ENCODE measurements at places on chromosomes 3 and 15. TPM values are rescaled to one million over a fixed set of nuclear protein-coding genes. Genes with fewer than 3 reads are reported as not detected.

The GOLGA8S gene
- total RNA-seq = 0.07 TPM

The GPR87 gene
- total RNA-seq = 1.2 TPM

The SLC27A2 gene
- 16.6 TPM for total RNA-seq

The HRH1 gene
- 0.42 TPM for total RNA-seq

The GAP43 gene
- not detected for total RNA-seq

The PTPRG gene
- total RNA-seq = not detected

The FAM107A gene
- total RNA-seq = not detected

The NOX5 gene
- total RNA-seq = not detected

The DZIP1L gene
- total RNA-seq = not detected

The TPRG1 gene
- total RNA-seq = 28.6 TPM

The ADAMTS7 gene
- total RNA-seq = 0.07 TPM

The MUC20 gene
- 0.95 TPM for total RNA-seq

DNA sequence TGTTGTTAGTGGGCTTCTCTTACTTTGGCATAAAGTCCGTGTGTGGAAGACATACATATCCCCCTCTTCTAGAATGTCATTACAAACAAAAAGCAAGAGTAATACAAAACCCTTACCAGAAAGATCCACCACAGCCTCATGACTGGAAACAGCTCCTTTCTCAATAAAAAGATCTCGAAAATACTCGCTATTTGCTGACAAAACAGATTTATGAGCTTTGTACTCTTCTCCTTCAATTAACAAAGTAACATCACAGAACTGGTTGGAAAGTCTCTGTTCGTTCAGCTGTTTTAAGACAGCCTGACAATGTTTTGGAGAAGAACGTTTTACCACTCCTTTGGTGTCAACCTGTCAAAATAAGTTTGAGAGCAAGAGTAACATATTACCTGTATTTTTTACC, 5.9 kb downstream of the ZBTB11 start:
- H3K36me3 ChIP-seq = no peaks in the 10 kb centered on the region
- H3K27me3 ChIP-seq = no peaks in the 10 kb centered on the region
- no peak overlapping the region for H3K4me3 ChIP-seq
- no peak overlapping the region for H3K27ac ChIP-seq

DNA sequence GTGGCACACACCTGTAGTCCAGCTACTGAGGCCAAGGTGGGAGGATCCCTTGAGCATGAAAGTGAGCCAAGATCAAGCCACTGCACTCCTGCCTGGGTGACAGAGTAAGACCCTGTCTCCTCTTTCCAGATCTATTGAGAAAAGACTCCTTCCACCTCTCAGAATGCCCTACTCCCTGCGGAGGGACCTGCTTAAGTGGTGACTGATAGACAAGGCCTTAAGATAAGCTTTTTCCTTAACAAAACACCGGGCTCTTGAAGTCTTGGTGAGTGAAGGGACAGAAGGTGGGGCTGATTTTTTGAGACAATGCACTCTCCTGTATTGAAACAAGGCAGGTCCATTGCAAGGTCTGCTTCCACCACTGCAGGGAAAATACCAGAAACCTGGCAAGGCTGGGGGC, 338.4 kb upstream of the FRG2C start:
- no peak for DNase-seq
- H3K4me1 ChIP-seq = no peaks in the 10 kb centered on the region
- H3K4me3 ChIP-seq = no peak overlapping the region
- H3K27ac ChIP-seq = no peak overlapping the region

- H3K4me3 ChIP-seq = no peak overlapping the region
- no peak for DNase-seq
- H3K27me3 ChIP-seq = no peaks in the 10 kb centered on the region
- no peak overlapping the region for H3K27ac ChIP-seq
- no peaks in the 10 kb centered on the region for H3K36me3 ChIP-seq
- no peaks in the 10 kb centered on the region for H3K4me1 ChIP-seq
These were observed 847.8 kb downstream of the SI start for GRCh38 chr3:164230385-164231094.

GRCh38 chr3:178353006-178353694, 183.1 kb upstream of the KCNMB2 start:
- DNase-seq = no peak
- no peak overlapping the region for H3K4me3 ChIP-seq
- H3K27me3 ChIP-seq = no peaks in the 10 kb centered on the region
- no peaks in the 10 kb centered on the region for H3K36me3 ChIP-seq

DNA sequence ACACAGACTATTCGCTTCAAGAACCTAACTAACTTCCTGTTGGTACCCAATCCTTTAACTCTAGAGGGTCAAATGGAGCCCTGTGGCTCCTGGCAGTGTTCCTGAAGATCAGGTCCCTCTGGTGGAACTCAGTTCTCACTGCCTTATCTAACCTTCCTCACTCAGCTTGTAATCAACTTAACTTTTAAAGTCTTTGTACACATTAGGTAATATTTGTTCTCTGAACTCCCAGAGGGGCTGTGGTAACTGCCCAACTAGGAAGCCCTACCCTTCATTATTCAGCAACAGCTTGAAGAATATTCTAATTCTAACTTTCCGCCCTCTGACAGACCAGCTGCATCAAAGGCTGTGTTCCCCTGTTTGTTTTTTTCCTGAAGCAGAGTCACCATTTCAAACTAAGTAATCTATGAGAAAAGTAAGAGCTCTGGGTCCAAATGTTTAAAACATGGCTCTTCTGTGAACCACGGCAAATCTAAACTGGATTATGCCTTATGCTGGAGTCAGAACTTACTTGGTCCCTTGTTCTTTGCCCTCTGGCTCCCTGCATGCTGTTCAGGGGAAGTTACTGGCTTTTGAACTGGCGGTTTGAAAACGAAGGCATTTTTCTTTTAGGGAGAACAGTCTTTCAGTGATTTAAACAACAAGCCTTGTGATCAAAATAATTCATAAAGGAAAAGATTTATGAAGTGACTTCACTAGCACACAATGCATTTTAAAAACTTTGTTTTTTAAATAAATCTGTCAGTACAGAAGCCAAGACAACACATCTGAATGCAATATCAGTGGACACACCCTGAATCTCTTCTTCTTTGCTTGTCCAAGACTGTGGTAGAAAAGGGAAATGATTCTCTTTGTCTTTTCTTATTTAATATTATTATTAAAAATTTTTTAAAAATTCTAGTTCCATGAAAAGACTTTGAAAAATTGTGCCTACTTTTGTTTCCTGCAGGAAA, 365.6 kb downstream of the TIGIT start:
- DNase-seq = no peak
- H3K4me1 ChIP-seq = no peaks in the 10 kb centered on the region
- H3K36me3 ChIP-seq = no peaks in the 10 kb centered on the region
- H3K27ac ChIP-seq = no peak overlapping the region
- no peak overlapping the region for H3K4me3 ChIP-seq
- no peaks in the 10 kb centered on the region for H3K27me3 ChIP-seq

- H3K27me3 ChIP-seq = no peaks in the 10 kb centered on the region
- H3K36me3 ChIP-seq = no peaks in the 10 kb centered on the region
- H3K27ac ChIP-seq = no peak overlapping the region
- no peak overlapping the region for H3K4me3 ChIP-seq
These were observed 18.0 kb downstream of the APOD start for GRCh38 chr3:195565716-195566115.

DNA sequence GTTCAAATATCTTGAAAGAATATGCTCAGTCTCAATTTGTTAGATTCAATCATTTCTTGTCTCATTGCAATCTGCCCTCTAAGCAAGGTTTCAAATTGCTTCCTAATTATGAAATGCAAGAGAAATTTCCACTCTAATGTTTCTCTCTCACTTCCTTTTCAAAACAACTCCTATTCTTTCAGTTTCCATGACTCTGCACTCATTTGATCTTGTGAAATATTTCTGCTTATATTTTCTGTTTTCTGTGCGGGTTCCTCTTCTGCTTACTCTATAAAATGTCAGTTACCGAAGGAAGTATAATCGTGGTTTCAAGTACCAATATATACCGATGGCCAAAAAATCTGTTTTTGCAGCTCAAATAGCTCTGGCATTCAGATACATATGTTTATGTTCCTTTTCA, 521.9 kb upstream of the NAALADL2 start:
- H3K4me3 ChIP-seq = no peak overlapping the region
- no peaks in the 10 kb centered on the region for H3K27me3 ChIP-seq
- no peaks in the 10 kb centered on the region for H3K36me3 ChIP-seq
- H3K27ac ChIP-seq = no peak overlapping the region

DNA sequence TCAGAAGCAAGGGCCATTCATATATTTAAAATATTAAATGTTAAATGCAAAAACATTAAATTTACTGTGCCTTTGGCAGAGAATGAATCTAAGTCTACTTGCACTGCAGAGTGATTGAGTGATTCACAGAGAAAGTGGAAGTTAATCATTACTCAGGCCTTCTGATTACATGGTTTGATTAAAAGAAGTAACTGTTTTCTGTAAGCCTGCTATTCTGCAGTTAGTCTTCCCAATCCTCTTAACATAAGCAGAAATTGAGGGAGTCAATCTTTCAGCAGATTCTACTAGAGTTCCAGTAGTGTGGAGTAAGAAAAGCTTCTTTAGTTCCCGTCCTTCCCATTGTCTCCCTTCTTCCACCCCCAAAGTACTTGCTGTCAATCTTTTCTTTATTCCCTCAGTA, 1.5 kb downstream of the NLGN1 start:
- H3K4me3 ChIP-seq = no peak overlapping the region
- no peak overlapping the region for H3K27ac ChIP-seq
- H3K27me3 ChIP-seq = peaks cover 6% of the 10 kb centered on the region
- DNase-seq = no peak

DNA sequence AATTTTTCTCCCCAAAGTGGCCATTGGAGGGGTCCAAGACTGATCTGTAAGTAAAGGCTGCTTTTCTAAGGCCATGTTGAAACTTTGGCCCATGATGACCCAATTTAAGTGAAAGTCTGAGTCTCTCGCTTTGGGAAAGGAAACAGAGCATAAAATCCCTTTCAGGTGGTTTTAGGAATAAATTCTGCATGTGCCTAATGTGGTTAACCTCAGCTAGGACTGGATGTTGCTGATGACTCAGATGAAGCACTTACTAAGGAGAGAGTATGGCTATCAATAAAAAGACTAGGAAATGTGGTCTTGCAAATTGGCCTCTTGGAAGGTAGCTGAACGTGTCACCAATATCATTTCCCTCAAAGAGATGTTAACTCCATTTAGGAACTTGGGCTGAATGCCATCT, 458.5 kb downstream of the AGBL1 start:
- H3K27me3 ChIP-seq = no peaks in the 10 kb centered on the region
- H3K4me1 ChIP-seq = no peaks in the 10 kb centered on the region
- no peak for DNase-seq
- H3K36me3 ChIP-seq = no peaks in the 10 kb centered on the region
- no peak overlapping the region for H3K27ac ChIP-seq

DNA sequence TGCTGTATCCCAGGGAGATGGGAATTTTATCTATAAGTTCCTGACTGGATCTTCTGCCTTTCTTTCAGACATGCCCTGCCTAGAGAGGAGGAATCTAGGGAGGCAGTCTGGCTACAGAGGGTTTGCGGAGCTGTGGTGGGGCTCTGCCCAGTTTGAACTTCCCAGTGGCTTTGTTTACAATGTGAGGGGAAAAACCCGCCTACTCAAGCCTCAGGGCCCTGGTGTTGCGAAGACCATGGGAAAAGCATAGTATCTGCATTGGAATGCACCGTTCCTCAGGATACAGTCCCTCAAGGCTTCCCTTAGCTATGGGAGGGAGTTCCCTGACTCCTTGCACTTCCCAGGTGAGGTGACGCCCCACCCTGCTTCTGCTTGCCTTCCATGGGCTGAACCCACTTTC, 168.7 kb downstream of the TMEM108 start:
- no peak overlapping the region for H3K4me3 ChIP-seq
- no peaks in the 10 kb centered on the region for H3K4me1 ChIP-seq
- no peaks in the 10 kb centered on the region for H3K27me3 ChIP-seq
- no peak overlapping the region for H3K27ac ChIP-seq
- no peaks in the 10 kb centered on the region for H3K36me3 ChIP-seq

DNA sequence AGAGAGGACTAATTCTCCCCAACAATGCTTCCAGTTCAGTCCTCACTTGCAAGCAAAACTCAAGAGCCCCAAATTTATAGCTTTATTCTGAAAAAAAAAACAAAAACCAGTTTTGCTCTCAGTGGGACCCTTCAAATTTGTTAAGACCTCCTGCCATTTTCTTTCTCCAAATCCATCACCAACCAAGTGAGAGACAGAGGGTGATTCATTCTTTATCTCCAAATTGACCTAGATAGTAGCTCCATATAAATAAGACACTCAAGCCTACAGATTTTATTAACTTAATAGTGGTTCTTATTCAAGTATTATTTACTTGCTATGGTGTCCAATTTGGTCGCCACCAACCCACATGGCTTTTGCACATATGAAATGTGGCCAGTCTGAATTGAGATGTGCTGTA, 195.8 kb downstream of the RORA start:
- H3K36me3 ChIP-seq = no peaks in the 10 kb centered on the region
- H3K4me1 ChIP-seq = no peaks in the 10 kb centered on the region
- H3K27ac ChIP-seq = no peak overlapping the region
- H3K27me3 ChIP-seq = no peaks in the 10 kb centered on the region

- peak within 1 kb of the TSS; percentile 91 for H3K27ac ChIP-seq
- H3K27me3 ChIP-seq = no peaks in the 10 kb centered on the region
- peak; percentile 73 for DNase-seq
- H3K4me1 ChIP-seq = peaks cover 22% of the 10 kb centered on the region
These were observed at the start of gene RAB27A for GRCh38 chr15:55289746-55290527. TSS of gene RAB27A (minus strand) at chr15:55289813. CDS start at chr15:55234934, 54,879 bp downstream.

- H3K4me1 ChIP-seq = no peaks in the 10 kb centered on the region
- no peak for DNase-seq
- no peaks in the 10 kb centered on the region for H3K36me3 ChIP-seq
- H3K4me3 ChIP-seq = no peak overlapping the region
These were observed 21.0 kb downstream of the ZNF385D start for GRCh38 chr3:21729888-21730459.

GRCh38 chr15:41989573-41990242, 17.4 kb upstream of the EHD4 start:
- H3K27ac ChIP-seq = no peak overlapping the region
- no peaks in the 10 kb centered on the region for H3K4me1 ChIP-seq
- H3K27me3 ChIP-seq = no peaks in the 10 kb centered on the region
- no peaks in the 10 kb centered on the region for H3K36me3 ChIP-seq

DNA sequence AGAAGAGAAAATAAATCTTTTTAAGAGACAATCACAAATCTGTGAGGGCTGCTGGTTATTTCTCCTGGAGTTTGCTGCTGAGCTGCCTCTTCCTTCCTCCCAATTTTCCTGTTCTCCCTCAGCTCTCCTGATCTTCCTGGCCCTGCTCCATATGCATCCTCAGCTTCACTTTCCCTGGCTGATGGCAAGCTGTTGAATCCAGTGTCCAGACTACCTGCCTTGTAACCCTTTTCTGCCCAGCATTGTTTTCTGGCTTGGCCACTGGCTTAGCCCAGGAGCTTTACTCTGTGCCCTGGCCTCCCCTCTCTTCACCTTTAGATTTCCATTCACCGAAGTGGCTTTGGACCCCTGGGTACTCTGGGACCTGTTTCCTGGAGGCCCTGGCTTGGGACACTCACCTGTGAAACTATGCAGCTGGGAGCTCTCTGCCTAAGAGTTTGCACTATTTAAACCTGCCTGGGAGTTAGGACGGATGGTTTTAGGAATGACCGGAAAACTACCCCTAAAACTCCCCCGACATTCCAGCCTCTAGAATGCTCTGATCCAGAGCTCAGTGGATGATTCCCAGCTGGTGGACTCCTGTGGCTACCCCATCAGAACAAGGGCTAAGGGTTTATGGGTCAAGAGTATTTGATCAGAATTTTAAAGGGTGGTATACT, 90.0 kb downstream of the RBPMS2 start:
- H3K27ac ChIP-seq = no peak overlapping the region
- H3K4me3 ChIP-seq = no peak overlapping the region
- H3K4me1 ChIP-seq = no peaks in the 10 kb centered on the region
- H3K36me3 ChIP-seq = peaks cover 58% of the 10 kb centered on the region
- DNase-seq = no peak
- no peaks in the 10 kb centered on the region for H3K27me3 ChIP-seq

- H3K4me1 ChIP-seq = peaks cover 16% of the 10 kb centered on the region
- H3K27ac ChIP-seq = no peak within 1 kb of the TSS
- DNase-seq = peak; percentile 62
- peaks cover 17% of the 10 kb centered on the region for H3K27me3 ChIP-seq
These were observed at the start of gene SPTSSB for GRCh38 chr3:161371441-161372320. TSS of gene SPTSSB (minus strand) at chr3:161371517. CDS start at chr3:161346323, 25,194 bp downstream.

Data from CD8-positive, alpha-beta memory T cell (primary cell).